CD4-positive, alpha-beta T cell treated with Interleukin-21 for 1 hour (primary cell): ENCODE measurements at places on chromosomes 5 and 9.

GRCh38 chr9:13823026-13823425 lies 490.9 kb downstream of the NFIB start:
- no peak for DNase-seq

- DNase-seq, result no peak
These were observed 707 bp downstream of the PIP5K1B start for GRCh38 chr9:68705531-68706362.

GRCh38 chr9:5958273-5958672 lies 57.2 kb downstream of the RANBP6 start:
- no peak for DNase-seq

DNA sequence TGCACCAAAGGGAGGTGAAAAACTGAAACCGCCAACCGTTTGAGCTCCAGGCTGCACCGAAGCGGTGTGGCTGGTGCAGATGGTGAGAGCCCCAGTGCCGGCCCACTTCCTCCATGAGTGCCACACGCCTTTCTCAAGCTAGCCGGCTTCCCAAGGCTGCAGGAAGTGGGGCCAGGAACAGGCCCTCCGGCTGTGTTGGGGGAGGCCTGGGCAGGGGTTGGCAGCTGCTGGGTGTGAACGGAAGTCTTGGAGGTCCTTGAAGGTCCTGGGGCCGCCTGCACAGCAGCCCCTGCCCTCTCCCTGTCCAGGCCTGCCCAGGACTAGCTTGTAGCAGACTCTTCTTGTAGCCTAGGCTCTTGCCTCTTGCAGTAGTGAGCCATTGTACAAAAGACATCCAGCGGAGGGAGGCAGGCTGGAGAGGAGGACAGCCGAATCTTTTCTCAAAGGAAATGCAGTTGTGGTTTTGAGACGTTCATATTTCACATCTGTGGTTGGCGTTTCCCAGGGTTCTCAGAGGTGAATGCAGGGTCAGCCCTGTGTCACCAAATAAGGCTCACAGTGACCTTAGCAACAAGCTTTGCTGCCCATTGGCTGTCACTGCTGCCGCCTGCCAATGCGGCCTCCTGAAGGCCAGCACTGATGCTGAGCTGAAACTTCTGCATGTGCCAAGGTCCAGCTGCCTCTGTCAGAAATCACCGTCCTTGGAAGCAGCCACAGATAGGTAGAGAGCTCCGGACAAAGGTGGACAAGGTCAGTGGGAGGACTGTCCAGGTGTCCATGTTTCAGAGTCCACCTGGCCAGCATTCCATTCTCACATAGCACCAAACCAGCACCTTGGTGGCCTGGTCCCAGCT lies 23.9 kb downstream of the IRF1 start:
- peak; percentile 86 for DNase-seq

GRCh38 chr9:11618241-11618805 lies 1005.5 kb upstream of the PTPRD start:
- no peak for DNase-seq
